ENCODE measurements at places on chromosomes 3 and 15.

- no peak for DNase-seq
Observed at GRCh38 chr15:85826756-85827515, 32.2 kb upstream of the KLHL25 start.

DNA sequence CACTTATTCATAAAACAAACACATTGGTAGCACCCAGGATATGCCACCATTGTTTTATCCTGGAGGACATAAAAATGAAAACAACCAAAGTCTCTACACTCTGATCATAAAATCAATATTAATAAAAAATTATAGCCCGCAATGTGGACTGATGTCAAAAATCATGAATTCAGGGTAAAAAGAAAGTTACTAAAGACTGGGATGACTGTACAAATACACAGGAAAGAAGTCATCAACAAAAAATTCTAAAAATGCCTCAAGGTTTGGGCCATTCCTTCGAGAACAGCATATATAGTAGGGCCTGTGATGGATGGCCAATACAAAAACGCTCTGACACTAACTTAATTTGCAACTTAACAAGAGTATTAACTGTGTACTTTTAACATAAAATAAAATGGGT is 76.8 kb downstream of the THBS1 start:
- DNase-seq: no peak

GRCh38 chr15:45100884-45101625 is 12.9 kb downstream of the DUOX2 start:
- DNase-seq: no peak

DNA sequence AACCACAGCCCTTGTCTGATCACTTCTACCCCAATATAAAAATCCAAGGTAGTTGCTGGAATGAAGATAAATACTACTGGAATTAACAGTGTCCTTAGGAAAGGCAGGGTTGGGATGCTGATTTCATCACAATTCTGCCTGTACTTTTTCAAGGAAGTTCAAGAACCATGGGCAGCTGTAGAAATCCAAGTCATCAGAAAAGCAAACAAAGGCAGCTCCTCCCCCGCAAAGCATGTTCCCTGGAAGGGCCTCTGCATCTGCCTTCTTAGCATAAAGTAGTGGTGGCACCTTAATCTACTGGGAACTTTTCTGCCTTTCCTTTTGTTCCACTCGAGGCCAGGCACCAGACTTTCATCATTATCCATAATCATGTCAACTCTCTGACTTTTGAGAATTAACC is 54.4 kb downstream of the ERC2 start:
- DNase-seq: no peak

DNA sequence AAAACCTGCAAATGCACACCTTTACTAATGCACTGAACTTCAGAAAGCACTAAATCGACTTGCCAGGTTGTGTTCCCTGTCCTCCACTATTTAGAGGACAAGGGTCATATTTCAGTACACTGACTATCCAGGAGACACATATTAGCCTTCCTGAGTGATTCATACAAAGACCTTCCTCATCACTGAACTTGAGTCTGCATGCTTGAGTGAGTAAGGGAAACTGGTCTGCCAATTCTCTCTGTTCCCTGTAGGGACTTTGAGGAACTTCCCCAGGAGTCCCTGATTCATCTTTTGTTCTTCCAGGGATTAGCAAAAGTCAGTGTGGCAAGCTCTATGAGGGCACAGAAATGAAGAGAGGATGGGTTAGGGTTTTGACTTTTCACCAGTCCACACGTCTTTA is 565.9 kb downstream of the PDCD6IP start:
- no peak for DNase-seq

- no peak for DNase-seq
Observed at GRCh38 chr15:55239440-55240124, 42.8 kb upstream of the RSL24D1 start.

GRCh38 chr3:195768414-195768813 is 43.3 kb downstream of the MUC4 start:
- no peak for DNase-seq

- DNase-seq: no peak
Observed at GRCh38 chr15:60376677-60377095, 21.1 kb downstream of the ANXA2 start.

DNA sequence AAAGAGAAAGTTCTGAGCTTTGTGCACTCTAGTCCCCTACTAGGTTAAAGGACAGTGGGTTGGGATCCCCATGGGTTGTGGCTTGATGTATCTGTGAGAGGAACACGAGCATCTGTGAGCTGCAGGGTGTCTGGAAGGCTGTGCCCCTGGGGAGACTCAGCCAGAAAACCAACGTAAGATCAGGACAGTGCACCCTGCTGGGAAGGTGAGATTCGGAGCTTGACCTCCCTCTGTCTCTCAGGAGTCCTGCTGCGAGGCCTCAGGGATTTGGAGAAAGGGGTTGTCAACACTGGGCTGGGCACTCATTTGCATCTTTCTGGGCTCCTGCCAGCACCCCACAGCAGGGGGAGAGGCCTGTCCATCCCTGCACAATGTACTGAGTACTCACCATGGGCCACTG is 15.2 kb downstream of the ANKRD63 start:
- no peak for DNase-seq

DNA sequence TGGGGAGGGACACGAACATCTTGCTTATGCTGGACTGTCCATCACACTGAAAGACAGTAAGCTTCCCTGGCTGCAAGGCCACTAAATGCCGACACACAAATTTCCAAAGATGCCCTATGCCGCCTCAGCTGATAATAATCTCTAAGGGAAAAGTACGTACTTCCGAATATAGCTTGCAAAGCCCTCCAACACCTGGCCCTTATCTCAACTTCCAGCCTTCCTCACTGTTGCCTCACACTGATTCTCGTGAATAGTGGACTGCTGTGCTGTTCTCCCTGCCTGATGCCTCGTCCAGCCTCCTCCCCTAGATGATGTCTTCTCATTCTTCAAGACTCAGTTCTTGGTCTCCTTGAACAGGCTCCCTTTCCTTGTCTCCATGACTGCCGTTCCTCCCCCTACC is 72.3 kb downstream of the CD47 start:
- DNase-seq: no peak

DNA sequence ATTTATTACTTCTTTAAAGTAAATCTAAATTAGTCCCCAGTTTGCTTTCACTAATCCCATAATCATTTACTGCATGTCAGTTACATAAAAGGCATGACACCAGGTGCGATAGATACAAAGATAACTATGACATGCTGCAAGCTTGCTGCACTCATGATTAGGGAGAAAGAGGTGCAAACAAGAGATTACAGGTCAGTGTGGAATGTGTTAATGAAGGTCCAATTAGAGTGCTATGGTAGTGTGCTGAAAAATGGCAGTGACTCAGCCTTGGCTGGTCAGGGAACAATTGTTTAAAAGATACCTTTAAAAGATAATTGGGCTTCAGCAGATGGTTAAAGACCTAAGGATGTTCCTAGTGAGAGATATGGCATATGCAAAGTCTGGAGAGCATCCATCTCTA is 352.6 kb upstream of the TGFBR2 start:
- no peak for DNase-seq

GRCh38 chr3:24387493-24387892 is 107.2 kb downstream of the THRB start:
- DNase-seq: no peak

DNA sequence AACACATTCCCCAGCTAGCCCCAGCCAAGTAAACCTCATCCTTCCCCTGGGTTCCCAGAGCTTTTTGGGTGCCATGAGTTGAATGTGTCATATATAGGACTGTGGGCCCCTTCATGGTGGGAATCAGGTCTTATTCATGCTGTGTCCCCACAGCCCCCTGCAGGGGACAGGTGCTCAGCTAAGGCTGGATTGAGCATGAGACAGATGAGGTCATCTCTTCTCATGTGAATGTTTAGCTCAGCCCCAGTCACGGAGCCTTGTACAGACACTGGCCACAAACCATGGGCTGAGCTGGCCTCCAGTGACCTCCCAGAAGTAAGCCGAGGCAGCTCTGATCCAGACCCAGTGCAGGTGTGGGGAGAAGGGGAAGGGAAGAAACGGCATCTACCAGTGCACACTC is 70.7 kb downstream of the C3orf70 start:
- DNase-seq: no peak

- DNase-seq: no peak
Observed at GRCh38 chr3:48467110-48467454, 20.5 kb downstream of the ATRIP start.

GRCh38 chr3:117722856-117723255 is 1013.3 kb downstream of the TUSC7 start:
- no peak for DNase-seq

DNA sequence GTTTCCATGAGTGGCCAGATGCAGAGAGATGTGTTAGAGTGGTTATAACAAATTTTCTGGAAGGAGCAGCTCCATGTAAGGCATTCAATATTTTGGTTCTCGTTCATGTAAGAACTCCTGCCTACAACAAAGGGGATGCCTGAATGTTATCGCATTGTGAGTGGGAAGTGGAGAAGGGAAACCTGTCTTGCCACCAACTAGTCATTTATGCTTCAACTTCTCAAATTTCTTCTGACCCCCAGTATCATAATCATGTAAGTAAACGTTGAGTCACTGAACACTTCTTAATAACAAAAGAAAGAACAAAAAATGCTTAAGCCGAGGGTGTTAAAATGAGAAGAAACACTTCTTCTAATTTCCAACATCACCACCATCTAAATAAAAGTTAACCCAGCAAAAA is 62.0 kb upstream of the MRPL3 start:
- DNase-seq: no peak

DNA sequence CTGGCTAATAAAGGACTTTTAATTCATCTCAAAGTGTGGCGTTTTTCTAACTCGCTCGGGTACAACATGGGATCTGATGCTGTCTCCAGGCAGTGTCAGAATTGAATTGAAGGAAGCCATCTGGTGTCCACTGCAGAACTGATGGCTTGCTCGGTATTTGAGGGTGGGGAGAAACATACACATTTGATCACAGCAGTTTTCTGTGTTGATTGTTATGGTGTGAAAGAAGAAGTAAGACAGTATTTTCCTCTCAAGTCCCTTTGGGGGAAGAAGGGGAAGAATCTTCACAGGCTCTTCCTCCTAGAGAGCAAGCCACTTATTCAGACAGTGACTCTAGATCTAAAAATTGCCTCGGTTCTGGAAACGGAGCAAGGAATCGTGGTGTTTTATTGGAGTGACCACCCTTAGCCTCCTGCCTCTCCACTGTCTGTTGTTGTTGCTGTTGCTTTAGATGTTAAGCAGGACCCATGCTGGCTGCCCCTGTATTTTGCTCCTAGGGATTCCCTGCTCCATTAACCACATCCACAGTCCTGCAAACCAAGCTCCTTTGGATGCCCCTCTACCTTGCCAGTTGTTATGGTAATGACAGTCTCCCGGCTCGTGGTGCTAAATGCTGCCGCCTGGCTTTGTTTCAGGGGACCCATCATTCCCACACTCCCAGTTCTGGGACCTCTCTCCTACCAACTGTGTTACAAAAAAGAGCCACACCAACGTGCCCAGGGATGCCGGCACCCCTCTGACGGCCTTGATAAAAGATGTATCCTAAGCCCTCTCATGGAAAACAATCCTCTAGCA is 15.3 kb upstream of the MCCC1 start:
- DNase-seq: no peak

DNA sequence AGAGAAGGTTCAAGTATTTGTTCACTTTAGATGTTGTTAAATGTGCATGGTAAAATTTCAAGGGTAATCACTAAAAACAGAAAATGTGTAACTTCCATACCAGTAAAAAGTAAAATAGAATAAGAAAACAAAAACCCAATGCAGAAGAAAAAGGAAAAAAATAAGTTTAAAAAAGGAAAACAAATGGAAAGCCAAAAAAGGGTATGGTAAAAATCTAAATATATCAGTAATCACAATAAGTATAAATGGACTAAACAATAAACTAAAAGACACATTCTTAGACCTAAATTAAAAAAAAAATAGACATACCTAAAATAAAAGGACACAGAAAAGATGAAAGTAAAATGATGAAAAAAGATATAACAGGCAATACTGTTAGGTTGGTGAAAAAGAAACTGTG is 9.5 kb upstream of the CLN6 start:
- DNase-seq: no peak

- DNase-seq: peak; percentile 72
Observed at GRCh38 chr15:74950078-74950908, 6.3 kb downstream of the RPP25 start.

- DNase-seq: no peak
Observed at GRCh38 chr3:117873249-117873600, 1161.4 kb downstream of the IGSF11 start.

DNA sequence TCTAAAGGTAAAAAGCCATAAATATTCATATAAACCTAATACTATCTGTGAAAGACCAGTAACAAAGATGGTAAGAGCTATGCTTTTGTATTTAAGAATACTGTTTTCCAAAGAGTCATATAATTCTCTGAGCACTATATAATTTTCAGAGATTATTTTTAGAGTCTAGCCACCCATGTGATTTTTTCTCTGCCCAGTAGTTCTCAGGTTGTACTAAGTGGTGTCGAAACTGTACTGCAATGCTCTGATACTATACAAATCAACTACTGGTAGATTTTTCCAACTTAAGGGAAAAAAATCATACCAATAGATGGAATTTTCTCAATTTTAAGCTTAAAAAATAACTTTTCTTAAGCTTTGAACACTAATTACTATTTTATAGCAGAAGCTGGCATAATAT is 104.8 kb downstream of the MYO5A start:
- DNase-seq: no peak

DNA sequence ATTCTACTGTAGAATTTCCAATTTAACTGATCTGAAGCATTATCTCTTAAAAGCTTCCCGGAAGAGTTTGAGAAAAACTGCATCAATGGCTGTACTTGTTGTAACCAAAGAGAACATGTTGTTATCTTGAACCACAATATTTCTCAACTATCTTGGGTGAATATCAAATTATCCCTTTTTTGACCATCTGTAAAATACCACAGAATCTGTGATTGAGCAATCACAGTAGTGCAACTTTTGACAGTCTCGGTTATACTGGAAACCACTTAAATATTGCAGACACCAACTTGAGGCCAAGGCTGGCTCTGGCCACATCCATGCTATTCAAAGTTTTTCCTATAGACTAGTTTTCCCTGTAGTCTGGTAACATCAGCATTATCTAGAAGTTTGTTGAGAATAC is 842.8 kb upstream of the EPHA6 start:
- no peak for DNase-seq

DNA sequence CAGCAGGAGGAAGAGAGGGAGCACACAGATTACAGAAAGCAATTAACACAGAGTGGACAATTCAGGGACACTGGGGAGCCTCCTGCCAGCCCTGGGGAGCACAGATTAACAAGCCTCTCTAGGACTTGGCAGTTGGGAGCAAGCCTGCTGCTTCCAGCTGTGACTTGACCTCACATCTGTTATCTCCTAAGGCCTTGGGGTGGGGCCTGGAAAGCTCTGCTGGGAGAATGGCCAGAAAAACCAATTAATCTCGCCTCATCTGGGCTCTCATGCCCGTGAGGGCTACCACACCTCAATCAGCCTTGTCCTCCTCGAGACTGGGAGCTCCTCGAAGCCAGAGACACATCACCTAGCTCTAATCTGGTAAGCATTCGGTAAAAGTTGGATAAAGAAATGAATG is 39.1 kb downstream of the SEMA5B start:
- no peak for DNase-seq

Data from frontal cortex (tissue), 4 donors.